Left hindlimb (tissue), 1 donor: ENCODE measurements at places on chromosomes 16 and 17.

DNA sequence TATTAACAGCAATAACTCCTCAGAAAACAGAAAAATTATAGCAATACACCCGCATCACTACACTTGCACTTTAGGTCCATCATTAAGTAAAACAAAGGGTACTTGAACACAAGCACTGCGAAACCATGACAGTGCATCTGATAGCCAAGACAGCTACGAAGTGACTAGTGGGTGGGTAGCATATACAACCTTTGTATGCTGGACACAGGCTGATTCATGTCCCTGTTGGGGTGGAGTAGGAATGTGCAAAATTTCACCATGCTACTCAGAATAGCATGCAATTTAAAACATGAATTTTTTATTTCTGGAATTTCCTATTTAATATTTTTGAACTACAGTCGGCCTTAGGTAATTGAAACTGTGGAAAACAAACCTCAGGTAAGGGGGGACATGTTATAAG is 2414.1 kb downstream of the TP53TG3F start:
- DNase-seq, result no peak

DNA sequence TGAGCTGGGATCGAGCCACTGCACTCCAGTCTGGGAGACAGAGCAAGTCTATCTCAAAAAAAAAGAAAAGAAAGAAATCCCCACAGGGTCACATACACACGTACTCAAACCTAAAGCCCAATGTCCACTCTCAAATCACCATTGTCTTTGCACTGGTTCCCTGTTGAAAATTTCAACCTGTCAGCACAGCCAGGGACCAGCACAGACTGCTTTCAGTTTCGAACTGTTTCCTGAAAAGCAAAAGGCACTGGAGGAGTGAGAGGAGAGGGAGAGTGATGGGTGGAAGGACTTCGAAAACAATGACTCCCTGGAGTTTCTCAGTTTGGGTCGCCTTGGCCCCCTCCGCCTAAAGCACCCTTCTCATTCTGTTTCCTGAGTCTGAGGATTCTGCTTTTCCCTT is 9.0 kb upstream of the CD300C start:
- DNase-seq, result no peak

GRCh38 chr16:13036600-13036999 is 135.2 kb downstream of the SHISA9 start:
- peak; percentile 56 for DNase-seq

DNA sequence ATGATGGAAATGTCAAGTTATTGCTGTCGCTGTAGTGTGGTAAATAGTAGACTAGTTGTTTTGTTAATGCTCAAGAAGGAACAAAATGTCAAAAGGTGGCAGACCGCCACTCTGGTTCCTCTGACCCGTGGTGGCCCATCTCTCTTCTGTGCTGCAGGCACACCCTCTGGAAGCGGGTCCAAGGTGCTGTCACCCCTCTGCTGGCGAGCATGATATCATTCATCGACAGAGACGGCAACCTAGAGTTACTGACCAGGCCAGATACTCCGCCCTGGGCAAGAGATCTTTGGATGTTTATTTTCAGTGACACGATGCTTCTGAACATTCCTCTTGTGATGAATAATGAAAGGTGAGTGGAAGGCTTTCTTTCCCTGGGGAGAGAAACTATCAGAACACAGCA is 56.8 kb upstream of the ENDOV start:
- DNase-seq, result no peak

GRCh38 chr17:60445144-60445543 is 22.9 kb downstream of the CHCT1 start:
- no peak for DNase-seq

GRCh38 chr16:23342083-23342640 is 40.1 kb downstream of the SCNN1B start:
- no peak for DNase-seq

- DNase-seq, result no peak
These were observed 15.1 kb downstream of the SOCS1 start for GRCh38 chr16:11240636-11241473.

DNA sequence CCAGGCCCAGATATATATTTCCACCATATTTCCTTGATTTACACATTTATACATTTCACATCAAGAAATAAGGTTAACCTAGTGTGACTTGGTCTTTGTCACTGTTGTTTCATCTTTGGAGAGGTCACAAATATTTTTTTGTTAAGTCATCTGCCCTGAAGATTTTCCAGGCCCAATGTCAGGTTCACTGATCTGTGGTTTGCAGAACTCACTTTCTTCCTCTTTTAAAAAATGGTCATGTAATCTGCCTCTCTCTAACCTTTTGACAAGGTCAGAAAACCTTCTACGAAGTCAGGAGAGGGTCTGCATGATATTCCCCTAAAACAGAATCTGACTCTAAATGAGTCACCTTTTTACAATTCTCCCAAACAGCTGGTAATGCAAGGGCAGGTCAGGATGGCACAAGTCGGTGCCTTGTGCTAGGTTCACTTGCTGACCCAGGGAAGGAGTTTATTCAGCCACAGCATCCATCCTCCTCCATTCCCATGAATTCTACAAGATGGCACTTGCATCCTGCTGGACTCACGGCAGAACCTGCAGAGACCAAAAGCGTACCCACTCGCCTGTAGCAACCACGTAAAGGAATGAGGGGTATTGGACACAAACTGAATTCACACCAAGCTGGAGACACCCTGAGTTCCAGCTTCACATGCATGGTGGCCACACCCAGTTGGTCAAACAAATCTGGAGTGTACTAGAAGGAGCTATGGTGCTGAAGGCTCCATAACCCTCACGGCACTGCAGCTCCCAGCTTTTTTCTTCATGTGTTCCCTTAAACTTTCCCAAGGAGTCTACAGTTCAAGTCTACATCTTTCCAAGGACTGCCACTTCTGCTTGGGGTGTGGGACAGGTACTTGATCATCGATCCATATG is 1.6 kb upstream of the KIAA0513 start:
- no peak for DNase-seq

GRCh38 chr17:73003487-73003886 is 89.0 kb downstream of the SLC39A11 start:
- no peak for DNase-seq
